NCI-H1092 treated with DMSO at 0.1 percent for 48 hours (cell line): ENCODE measurements at places on chromosomes 4 and X.

DNA sequence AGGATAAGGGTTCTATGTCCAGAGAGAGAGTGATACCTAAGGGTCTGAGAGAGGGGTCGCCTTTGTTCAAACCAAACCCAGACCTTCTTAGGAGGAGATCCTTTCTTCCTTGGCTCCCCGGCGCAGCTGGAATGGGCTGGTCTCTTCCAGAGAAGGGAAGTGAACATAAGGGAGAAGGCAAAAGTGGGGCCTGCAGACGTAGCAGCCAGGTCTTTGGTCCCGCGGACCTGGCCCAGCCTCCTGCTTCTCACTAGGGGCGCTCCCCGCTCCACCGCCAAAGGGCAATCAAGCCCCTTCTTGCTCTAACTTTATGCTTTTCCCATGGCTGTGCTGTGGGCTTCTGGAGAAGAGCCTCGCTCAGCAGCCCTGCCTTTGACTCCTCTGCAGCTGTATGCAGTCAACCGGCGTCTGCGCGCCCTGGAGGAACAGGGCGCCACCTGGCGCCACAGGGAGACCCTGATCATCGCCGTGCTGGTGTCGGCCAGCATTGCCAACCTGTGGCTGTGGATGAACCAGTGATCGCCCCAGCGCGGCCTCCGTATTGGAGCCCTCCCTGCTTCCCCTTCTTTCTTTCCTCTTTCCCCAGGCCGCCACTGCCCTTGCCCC is 6.5 kb downstream of the FATE1 start:
- no peak for DNase-seq

DNA sequence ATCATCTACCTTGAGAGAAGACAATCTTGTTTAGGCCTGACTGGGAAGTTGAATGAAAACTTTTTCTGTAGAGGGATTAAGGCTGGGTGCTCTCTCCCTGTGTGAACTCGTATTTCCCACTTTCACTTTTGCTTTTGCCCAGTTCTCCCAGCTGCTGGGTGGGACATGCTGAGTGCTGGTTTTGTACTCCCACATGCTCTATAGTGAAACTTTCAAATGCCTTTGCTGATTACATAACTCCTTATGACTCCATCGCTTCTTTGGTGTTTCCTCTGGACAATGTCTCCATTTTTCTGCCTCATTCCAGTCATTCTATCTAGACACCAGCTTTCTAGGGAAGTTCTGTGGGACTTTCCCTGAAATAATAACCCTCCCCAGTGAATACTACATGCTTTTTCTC is 100.5 kb downstream of the CLNK start:
- no peak for DNase-seq

- DNase-seq, result no peak
Observed at GRCh38 chrX:12383196-12383595, 244.9 kb downstream of the FRMPD4 start.

DNA sequence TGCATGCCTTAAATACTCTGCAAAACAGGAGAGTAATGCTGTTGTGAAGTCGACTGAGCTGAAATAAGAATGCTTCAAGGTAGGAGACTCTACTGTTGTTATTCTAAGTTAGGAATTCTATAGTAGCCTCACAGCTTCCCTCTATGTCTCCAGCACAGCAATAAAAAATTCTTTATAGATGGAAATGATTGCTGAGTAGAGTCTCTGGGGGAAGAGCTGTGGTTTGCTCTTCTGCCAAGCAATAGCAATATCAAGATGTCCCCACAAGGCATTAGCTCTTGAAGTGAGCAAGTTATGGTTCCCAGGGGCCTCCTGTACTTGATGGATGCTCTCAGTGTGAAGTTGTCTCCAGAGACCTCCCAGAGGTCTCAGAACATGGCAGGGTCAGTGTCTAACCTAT is 880.6 kb upstream of the FRG1 start:
- no peak for DNase-seq

GRCh38 chr4:113445286-113445685 is 316.3 kb downstream of the CAMK2D start:
- DNase-seq, result no peak

DNA sequence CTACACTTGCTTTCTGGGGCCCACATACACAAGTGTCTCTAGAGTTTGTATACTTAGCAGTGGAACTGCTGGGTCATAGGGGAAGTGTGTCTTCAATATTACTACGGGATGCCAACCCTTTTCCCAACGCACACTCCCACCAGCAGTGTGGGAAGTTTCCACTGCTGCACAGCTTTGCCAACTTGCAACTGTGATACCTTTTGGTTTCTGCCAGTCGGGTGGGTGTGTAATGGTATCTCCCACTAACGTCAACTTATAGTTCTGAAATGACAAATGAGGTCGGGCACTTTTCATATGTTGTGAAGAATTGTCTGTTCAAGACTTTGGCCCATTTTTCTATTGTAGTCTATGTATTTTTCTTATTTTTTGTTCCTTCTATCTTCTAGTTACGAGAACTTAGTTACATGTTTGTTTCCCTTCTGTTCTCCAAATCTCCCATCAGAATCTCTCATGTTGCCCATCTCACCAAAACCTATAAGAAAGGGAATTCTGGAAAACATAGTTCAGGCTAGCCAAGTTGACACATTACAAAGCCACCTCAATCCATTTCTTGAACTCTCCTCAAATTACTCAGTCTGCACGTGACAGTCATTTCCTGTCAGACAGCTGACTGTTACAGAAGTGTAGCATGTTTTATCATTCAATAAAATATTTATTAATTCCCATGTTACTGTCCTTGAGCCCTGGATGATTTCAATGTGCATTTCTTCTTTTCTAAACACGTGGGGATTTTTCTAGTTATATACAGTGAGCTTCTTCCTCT is 30.7 kb downstream of the PNMA6E start:
- no peak for DNase-seq

DNA sequence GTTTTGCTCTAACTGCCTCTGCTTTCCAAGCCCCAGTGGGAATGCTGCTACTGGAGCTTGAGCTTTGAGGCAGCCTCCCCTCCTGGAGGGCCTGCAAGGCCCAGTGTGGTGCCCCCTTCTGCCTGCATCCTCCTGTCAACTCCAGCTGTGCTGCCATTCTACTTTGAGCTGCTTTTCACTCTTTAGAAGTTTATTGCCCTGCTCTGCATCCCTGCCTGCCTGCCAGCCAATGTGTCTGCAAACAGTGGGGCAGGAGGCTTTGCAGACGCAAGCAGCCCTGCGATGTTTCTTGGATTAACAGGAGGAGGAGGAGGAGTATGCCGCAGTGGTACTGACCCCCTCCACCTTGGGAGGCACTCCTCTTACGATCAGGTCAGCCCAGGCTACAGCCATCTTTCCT is 16.4 kb downstream of the TMEM31 start:
- no peak for DNase-seq
